ENCODE measurements at places on chromosomes 2 and 18.
A peak's percentile ranks its signal among the peaks of the same experiment; 100 is the strongest.

GRCh38 chr18:4986066-4986465, 211.0 kb downstream of the AKAIN1 start:
- DNase-seq, result no peak

- DNase-seq, result no peak
Observed at GRCh38 chr2:96773922-96774321, 13.2 kb downstream of the CNNM4 start.

DNA sequence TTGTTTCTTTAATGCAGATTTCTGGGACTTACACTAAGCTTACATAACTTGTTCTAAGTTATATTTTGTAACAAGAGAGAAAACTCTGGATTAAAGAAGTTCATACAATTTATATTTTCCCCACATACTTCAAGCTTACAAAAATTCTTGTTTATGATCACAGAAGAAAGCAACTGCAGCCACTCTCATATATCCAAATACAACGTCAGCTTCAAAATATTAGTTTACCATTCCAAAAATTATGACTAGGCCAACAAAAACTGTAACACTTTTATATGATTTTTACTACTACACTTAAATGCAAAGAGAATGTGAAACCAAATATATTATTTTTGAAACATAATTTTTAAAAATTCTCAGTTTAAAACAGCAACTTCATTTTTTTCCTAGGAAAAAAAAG, 30.9 kb downstream of the LPIN2 start:
- no peak for DNase-seq

GRCh38 chr2:15756882-15757819, 165.5 kb downstream of the DDX1 start:
- DNase-seq, result no peak

DNA sequence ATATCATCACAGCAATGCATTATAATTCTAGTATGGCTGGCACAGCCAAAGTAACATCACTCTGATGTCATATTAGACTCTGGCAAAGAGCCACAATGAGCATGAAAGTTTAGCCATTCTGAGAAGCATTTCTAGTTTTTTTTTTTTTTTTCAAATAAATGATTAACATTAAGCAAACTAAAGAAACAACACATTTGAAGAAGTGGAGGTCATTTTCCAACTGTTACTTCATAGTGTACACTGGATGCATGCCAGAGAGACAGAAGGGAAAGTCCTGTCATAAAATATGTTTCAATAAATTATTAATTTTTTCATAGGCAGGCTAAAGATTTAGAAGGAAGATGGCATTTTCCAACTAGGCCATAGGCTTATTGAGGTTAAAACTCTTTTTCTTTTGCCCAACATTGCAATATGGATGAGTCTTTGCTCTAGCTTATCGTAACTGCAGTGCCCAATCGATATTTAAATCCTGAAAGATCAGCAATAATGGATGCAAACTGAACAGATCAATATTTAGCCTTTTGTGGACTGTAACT, 1630.4 kb upstream of the ACVR2A start:
- no peak for DNase-seq

DNA sequence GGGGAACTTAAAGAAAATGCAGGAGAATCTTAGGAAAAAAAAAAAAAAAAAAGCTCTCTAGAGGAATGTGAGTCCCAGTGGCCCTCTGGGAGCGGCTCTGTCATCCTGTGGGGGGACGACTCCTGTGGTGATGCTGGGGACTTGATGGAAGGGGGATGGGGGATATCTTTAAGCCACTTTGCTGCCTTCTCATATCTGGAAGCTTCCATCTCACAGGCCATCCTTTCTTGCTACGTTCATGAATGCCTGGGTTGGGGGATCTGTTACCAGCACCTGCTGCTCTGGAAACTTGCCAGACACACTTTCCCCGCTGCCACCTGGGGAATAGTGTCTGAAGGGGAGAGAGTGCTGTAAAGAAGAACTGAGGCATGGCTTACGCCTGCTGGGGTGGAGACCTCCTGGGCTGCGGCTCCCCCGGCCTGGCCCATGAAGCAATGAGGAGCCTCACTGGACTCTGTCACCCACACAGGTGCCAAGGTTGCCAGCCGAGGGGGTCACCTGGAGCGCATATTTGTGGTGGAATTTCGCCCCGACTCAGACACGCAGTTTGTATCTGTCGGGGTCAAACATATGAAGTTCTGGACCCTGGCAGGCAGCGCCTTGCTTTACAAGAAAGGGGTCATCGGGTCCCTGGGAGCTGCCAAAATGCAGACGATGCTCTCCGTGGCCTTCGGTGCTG, 92.8 kb downstream of the RTN4 start:
- peak; percentile 11 for DNase-seq

DNA sequence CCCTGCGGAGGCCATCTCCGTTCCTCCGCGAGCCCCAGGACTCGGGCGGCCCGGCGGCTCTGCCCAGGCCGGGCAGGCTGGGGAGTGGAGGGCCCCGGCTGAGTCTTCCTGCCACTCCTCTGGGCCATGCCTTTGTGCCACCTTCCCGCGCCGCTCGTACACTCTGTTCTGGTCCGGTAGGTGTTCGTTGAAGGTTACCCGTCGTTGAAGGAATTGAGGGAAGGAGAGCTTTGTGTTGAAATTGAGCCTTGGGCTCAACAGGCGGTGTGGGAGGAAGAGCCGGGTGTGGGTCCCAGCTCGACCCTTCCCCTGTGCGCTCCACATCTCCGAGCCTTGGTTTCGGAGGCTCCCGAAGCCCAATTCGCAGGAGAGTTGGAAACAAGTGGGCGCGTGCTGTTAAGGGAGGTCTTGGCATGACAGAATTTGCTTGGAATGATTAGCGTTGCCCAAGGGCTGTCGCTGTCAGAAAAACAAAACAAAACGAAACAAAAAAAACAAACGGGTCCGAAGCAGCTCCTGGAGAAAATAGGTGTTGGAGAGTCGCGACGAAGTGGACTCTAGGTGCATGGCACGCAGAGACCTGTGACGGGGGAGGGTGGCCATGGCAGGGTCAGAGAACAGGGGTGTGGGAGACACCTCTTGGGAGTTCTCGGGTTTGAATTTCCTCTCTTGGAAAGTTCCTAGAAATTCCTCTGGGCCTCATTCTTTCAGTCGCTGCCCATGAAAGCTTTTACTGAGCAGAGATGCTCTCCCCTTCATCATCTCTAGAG, 1.2 kb upstream of the MZT2A start:
- DNase-seq, result no peak

DNA sequence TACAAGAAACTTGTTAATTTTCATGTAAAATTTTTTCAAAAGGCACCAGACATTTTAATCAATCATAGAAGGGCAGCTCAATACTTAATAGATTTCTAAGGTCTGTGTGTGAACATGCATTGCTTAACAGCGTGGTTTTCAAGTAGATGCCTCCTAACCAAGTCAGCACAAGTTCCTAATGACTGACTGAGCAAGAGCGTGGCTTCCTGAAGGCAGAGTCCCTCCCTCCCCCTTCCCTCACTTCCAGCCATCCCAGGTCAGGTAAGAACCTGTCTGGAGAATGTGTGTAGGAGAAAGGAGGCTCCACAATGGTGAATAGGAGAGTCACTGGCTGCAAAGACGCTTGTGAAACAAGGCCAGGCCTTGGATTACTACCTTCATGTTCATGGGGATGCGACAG, 33.5 kb upstream of the DAPL1 start:
- DNase-seq, result no peak

GRCh38 chr2:10665833-10666232, 23.9 kb downstream of the NOL10 start:
- no peak for DNase-seq

DNA sequence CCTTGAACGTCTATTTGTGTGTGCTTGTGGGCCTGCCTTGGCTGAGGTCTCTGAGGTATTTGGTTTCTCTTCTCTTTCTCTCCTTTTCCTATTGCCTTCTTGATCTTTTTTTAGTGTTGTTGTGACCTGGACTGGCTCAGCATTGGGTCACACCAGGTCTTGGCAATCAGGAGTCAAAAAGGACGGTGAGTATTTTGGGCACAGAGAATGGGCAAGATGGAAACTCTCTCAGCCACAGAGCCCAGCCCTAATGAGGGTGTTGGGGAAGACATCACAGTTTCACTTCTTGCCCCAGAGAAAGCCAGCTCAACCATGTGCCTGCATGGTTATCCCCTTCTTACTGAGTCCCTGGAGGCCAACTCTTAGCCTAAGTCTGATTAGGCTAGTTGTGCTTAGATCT, 13.7 kb upstream of the INO80C start:
- DNase-seq, result no peak

DNA sequence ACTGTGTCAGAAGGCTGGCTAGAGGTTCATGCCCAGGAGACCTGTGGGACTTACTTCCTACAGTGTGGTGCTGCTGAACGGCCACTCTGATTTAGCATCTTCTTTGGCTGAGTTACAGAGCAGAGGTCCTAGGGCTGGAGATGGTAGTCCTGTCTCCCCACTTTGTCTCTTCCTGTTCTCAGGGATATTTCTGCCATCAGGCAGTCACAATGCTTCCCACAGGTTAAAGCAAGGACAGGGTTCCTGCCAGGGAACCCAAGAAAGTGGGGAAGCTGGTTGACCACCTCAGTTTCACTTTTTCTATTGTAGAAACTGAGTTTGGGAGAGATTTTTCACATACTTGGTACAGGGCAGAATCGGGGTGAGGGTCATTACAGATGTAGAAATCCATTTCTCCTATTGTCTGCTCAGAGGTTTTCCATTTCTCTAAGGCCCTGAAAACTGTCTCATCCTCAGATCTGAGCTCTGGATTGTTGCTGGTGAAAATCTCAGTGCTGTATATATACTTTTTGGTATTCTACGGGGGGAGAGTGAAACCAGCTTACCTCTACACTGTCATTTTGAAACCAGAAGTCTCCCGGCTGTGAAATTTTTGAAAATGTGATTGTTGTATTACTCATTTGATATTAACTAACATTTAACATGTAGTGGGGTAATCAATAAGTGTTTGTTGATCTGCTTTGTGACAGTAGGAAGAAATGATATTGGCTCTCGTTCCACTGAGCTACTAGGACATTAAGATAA, 37.0 kb upstream of the MEP1B start:
- no peak for DNase-seq

- no peak for DNase-seq
Observed at GRCh38 chr2:68465081-68465916, 1.8 kb downstream of the FBXO48 start.

- no peak for DNase-seq
Observed at GRCh38 chr2:46163098-46163430, 134.1 kb upstream of the EPAS1 start.

- DNase-seq, result no peak
Observed at GRCh38 chr18:69399253-69399652, 1.4 kb upstream of the DOK6 start.

DNA sequence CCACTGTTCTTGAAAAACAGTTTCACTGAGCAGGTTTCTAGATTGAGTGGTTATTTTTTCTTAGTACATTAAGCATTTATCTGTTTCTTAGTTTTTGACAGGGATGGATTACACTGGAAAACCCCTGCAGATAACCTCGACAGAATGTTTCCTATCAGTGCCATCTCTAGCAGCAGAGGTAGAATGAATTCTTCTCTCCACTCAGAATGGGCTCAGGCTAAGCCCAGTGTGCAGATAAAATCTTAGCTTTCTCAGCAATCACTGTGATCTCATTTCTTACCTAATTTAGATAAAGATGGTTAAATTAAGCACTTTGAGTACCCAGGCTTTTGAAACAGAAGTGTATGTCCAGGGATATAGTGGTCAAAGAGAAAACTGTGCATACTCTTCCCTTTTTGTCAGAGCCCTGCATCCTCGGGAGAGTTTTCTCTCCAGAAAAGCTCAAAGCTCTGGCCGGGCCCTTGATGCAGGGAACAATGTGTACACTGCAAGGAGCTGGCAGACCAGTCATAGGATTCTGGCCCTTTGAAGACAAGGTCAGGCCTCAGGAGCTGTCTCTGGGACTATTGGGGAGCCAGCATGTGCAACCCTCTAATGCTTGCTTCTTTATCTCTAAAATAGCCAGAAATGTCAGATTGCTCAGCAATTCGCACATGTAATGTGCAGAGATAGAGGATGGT, 10.6 kb upstream of the AKAIN1 start:
- no peak for DNase-seq

DNA sequence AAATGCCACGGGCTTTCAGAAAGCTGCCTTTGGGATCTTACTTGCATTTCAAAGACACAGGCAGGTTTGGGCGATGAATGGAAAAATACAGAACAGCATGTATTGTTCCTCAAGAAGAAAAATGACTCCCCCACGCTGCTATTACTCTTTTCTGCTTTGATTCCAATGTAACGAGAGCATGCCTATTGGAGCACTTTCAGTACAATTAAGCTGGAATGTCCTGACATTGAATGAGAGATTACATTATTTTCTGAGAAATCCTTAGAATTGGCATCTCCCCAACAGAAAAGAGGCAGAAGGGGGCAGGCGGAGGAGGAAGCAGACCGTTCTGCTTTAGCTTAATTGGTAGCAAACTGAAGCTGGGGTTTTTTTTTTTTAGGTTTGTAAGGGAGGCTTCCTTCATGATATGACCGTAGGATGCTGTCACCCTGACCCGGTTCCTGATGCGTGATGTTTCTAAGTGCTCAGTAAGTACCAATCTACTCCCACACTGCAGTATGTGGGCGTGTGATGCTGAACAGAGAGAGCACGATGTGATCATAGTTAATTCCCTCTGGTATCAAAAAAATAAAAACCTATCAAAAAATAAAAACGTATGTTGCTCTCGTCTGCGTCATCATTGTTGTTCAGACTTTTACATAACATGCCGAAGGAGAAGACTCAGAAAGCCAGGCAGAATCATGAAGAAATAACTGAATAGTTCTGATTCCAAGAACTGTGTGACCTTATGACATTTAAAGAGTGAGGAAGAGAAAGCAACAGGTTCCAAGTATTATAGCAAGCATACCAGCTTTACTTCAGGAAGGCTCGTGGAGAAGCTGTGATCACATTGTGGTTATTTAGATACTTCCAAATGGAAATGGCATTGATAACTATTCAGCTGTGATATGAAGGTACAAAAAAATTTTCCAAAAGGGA, 40.5 kb downstream of the LONRF2 start:
- no peak for DNase-seq

DNA sequence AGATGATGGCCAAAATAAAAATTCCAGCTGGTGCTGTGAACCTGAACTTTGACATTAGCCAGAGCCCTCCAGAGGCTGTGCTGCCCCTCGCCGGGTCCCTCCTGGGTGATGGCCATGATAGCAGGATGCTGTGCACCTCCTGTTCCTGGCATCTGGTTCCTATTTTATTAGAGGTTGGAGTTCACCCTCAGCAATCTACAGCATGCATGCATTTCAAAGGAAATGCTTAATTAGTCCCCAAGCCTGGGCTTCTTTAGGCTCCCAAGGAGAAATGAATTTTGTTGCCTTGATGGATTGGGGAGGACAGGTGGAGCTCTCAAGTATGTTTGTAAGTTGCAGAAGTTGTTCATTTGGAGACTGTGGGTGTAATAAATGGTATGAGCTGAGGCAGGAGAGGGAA, 166.9 kb downstream of the GLI2 start:
- no peak for DNase-seq

GRCh38 chr18:11981543-11982366, 448 bp downstream of the IMPA2 start:
- no peak for DNase-seq

Measured in NCI-H524 treated with DMSO at 0.1 percent for 48 hours (cell line).